ENCODE measurements at places on chromosomes 12 and 14. TPM values are rescaled to one million over a fixed set of nuclear protein-coding genes. Genes with fewer than 3 reads are reported as not detected.

GRCh38 chr14:68214431-68214830, 394.9 kb downstream of the RAD51B start:
- peaks cover 21% of the 10 kb centered on the region for H3K4me1 ChIP-seq
- H3K36me3 ChIP-seq: no peaks in the 10 kb centered on the region
- H3K27me3 ChIP-seq: no peaks in the 10 kb centered on the region
- no peak overlapping the region for H3K27ac ChIP-seq
- no peak overlapping the region for H3K4me3 ChIP-seq
- no peak for DNase-seq

- H3K4me3 ChIP-seq: no peak overlapping the region
- no peaks in the 10 kb centered on the region for H3K27me3 ChIP-seq
- no peak overlapping the region for H3K27ac ChIP-seq
- no peaks in the 10 kb centered on the region for H3K4me1 ChIP-seq
These were observed 7.5 kb upstream of the G2E3 start for GRCh38 chr14:30551460-30551859.

GRCh38 chr12:10994307-10994706, 3.8 kb downstream of the TAS2R20 start:
- H3K36me3 ChIP-seq: peaks cover 6% of the 10 kb centered on the region
- H3K27ac ChIP-seq: no peak overlapping the region
- H3K4me3 ChIP-seq: no peak overlapping the region
- peaks cover 4% of the 10 kb centered on the region for H3K4me1 ChIP-seq
- no peaks in the 10 kb centered on the region for H3K27me3 ChIP-seq

DNA sequence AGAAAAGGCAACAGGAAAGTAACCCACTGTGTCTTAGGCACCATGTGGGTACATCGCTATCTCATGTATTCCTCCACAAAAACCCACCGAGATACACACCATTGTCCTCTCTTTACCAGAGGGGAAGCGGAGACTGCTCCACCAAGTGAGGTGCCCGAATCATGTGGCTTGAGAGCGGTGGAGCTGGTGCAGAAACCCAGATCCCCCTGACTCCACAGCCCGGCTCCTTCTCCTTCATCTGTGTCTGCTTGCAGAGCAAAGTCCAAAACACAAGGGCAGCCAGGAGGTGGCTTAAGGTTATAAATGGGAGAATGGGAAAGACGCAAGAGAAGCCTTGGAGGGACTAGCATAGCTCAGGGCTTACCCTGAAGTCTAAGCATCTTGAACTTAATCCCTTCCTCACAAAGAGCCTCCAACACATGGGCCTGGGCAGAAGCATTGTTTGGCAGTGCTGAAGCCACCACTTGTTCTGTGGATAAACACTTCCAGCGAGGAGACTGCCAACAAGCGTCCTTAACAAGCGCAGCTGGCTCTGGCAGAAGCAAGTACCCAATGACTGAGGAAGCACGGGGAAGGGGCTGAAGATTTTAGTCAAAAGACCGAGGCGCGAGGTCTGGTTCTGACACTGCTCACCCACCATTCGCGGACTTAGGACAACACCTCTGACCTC, 83.0 kb downstream of the TTC7B start:
- peak overlapping the region; percentile 56 for H3K27ac ChIP-seq
- no peaks in the 10 kb centered on the region for H3K27me3 ChIP-seq
- peaks cover 13% of the 10 kb centered on the region for H3K36me3 ChIP-seq
- DNase-seq: no peak
- H3K4me3 ChIP-seq: peak overlapping the region; percentile 26
- peaks cover 9% of the 10 kb centered on the region for H3K4me1 ChIP-seq

Gene NEUROD4
- not detected for total RNA-seq

Gene LGR5
- 4.9 TPM for total RNA-seq

Gene PMCH
- not detected for total RNA-seq

Gene GLT1D1
- 0.32 TPM for total RNA-seq

Gene OR2AP1
- total RNA-seq: not detected

Gene DEGS2
- total RNA-seq: not detected
